ENCODE measurements at places on chromosomes 5 and 9.

DNA sequence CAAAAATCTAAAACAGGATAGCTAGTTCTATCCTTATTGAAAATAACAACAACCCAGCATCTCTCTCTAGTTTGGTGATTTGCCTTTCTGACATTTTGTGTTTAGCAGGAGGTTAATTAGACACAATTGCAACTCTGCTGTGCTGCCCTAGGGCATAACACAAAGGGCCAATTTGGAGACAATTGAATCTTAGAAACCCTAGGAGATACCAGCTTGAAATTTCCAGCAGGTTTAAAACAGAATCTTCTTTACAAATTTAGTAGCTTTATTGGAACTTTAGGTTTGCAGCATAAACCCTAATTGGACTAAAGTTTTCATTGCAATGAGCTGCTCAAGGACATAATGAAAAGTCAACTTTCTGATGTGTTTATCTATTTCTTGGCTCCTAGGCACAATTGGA, 166.7 kb upstream of the FER start:
- DNase-seq, result no peak

DNA sequence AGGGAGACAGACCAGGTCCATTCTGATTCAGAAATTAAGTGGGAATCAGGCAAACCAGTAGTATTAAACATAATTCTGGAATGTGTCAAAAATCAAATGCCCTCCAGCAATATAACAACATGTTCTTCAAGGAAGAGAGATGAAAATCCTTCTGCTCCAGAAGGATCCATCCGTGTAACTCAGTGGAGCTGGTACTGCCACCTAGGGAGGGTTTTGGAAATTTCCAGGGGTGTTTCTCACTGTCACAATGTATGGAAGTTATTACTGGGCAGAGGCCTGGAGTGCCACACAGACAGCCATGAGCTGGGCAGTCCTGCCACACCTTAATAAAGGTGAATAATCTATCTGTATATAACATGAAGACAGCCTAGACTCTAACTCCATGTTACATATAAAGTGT, 87.5 kb downstream of the TTLL11 start:
- peak; percentile 44 for DNase-seq

- DNase-seq, result no peak
Observed at GRCh38 chr5:39794513-39795210, 369.9 kb upstream of the DAB2 start.

DNA sequence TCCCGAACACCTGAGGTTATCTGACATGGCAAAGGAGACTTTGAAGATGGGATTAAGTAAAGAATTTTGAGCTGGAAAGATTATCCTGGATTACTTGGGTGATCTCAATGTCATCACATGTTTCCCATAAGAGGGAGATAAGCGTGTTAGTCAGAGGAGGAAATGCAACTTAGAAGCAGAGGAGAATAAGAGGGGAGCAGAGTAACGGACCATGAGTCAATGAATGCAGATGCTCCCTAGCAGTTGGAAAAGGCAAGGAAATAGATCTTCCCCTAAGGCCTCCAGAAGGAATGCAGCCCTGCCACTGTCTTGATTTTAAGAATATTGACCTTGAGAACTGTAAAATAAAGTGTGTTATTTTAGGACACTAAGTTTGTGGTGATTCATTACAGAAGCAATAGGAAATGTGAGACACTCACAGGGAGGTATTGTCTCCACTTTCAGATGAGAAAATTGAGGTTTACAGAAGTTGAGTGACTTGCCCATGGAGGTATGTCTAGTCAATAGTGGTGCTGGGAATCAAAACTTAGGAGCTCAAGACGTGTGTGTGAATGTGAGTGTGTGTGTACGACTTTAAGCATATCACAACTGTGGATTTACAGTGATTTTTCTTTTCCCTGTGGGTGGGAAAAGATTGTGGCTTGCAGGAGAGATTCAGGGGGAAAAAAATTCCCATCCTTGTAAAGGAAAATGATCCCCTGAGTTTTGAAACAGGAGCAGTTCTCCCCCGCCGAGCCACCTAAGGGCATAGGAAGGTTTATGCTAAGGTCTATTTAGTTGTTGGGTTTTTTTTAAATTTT, 125.3 kb downstream of the TRIM32 start:
- DNase-seq, result peak; percentile 0

GRCh38 chr5:351921-352245, 30.4 kb downstream of the AHRR start:
- no peak for DNase-seq

DNA sequence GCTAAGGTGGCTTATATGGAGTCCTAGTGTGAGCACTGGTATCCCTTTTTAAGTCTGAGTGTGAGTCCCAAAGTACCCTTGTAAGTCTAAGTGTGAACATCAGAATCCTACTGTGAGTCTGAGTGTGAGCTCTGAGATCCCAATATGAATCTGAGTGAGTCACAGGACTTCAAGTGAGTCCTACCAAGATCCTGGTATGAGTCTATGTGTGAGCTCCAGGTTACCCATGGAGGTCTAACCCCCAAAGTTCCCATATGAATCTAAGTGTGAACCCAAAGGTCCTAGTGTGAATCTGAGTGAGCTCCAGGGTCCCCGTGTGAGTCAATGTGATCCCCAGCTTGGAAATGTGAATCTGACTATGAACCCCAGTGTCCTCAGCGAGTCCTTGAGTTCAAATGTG, 2.3 kb downstream of the CNTFR start:
- no peak for DNase-seq

DNA sequence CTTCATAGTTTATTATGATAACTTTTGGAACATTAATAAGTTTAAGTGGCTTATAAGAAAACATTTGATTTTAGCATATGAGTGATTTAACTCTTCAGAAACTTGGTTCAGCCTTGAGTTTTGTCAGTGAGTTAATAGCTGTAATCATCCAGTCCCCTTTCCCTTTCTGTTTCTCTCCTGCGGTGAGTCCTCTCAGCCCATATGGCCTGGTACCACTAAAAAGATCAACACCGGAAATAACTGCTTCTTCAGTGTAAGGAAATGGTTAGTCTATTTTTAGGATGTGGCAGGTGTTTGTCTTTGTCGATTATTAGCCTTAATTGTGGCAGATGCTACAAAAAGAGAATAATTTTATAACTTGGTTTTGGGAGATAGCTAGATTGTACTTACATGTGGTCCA, 120.2 kb upstream of the GRHPR start:
- no peak for DNase-seq

DNA sequence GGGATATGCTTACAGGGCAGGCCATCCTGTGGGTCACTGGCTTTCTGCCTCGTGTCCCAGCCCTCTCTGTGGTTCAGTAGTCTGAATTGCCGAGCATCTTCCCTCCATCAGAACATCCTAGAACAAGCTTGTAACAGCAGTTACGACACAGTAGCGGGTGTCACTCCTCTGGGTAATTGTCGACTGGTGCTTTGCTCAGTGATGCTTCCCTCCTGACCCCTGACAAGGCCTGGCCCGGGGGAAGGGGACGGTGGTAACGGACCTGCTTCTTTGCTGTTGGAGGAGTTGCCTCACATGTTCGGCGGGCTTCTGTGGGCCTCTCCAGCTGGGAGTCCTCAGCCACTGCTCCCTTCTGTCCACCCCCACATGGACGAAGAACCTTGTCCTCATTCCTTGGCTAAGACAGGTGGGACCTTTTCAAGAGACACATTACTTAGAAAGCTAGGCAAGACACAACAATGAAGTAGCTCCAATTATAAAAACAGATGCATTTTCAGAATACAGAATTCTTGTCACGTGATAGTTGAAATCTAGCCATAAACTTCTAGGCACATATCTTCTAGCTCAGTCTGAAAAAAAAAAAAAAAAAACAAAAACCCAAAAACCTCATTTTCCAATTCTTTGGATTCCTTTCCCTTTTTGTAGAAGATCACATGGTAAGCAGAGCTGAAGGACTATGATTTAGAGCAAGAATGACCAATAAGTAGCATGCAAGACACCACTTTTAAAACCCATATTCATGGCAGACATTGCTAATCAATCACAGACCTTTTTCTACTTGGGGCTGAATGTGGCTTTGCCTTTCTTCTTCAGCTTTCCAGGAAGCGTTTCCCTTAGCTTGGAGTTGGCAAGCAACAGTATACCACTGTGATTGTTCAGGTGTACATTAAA, 25.0 kb downstream of the HMCN2 start:
- DNase-seq, result peak; percentile 15

- no peak for DNase-seq
Observed at GRCh38 chr9:132404228-132404881, 2.3 kb downstream of the TTF1 start.

DNA sequence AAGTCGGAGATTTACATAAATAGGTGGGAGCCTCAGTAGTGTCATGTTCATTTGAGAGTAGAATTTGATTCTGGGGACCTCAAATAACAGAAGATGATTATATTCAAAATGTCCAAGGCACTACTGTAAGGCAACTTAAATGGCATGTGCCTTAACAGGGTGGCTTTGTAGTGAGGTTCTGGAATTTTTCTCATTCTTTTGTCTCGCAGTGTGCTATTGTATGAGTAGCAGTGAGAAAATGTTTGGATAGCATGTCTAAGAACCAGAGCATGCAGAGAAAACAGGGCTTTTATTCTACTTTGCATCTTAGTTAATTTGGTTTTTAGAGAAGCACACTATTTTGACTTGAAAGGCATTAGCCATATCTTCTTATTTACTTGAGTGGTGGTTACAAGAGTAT, 25.0 kb downstream of the MAST4 start:
- peak; percentile 3 for DNase-seq

DNA sequence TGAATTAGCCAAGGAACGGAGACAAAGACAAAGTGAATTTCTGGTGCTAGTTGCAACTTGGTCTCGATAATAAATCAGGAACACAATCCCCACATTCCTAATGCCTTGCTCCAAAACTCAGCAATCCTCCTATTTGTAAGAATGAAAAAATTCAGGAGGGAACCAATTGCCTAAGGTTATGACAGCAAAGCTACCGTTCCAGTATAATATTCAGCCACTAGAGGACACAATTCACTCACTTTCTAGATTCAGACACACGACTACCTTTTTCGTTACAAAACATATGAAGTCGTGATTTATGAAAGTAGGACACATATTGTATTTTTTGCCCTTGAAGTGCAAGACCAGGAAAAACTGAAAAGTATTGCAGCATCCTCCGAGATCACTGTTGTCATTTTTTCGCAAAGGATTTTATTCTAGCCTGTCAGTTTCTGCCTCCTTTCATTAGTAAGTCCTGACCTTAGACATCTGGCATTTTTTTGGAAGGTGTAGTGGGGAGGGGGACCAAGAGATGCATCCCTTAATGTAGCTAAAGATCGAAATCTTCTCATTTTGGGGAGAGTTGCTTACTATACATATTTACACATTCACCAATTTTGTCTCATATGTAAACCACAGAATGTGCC, 133.1 kb downstream of the DOCK8 start:
- peak; percentile 45 for DNase-seq

DNA sequence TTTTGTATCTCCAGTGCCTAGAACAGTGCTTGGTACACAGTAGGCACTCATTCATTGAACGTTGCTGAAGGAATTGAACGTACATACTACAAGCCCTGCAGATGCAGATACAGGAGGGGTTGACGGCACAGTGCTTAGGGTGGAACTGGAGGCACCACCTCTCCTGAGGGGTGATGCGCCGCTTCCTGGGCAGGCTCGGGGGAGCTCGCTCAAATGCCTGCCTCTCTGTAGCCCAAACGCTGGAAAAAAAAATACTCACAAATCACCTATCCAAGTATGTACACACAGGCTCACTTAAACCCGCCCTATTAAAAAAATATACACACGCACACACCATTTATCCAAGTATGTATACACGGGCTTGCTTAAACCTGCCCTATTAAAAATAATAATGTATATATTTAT, 536 bp upstream of the COMMD10 start:
- no peak for DNase-seq

DNA sequence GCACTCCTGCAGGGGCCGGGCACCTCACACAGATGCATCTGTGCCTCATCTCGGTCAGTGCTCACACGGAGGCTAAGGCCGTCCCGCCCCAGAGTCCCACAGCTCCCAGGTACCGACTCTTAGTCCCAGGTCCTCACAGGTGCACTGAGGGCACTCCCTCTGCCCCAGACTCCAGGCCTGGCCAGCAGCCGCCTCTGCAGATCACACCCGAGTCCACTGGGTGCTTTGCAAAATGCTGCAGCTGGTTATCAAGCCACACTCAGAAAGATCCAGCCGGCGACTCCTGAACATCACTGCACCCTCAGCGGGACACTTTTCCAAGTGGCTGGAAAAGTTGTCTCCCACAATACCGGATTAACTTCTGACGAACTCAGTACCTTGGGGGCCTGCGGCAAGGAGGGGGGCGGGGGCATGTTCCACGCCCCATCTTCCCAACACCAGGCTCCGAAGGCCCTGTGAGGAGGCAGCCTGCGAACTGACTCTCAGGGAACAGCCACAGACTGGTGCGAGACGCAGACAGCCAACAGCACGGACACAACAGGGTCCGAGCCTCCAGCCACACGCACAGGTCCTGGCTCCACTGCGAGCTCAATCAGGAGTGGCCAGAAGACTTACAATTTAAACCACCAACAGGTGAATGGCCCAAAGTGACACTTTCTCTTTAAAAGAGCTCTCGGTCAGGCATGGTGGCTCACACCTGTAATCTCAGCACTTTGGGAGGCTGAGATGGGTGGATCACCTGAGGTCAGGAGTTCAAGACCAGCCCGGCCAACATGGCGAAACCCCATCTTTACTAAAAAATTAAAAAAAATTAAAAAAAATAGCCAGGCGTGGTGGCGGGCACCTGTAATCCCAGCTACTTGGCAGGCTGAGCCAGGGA, 4.0 kb downstream of the BRD3 start:
- DNase-seq, result no peak

GRCh38 chr9:127417131-127418036, 6.8 kb upstream of the ZNF79 start:
- peak; percentile 93 for DNase-seq

DNA sequence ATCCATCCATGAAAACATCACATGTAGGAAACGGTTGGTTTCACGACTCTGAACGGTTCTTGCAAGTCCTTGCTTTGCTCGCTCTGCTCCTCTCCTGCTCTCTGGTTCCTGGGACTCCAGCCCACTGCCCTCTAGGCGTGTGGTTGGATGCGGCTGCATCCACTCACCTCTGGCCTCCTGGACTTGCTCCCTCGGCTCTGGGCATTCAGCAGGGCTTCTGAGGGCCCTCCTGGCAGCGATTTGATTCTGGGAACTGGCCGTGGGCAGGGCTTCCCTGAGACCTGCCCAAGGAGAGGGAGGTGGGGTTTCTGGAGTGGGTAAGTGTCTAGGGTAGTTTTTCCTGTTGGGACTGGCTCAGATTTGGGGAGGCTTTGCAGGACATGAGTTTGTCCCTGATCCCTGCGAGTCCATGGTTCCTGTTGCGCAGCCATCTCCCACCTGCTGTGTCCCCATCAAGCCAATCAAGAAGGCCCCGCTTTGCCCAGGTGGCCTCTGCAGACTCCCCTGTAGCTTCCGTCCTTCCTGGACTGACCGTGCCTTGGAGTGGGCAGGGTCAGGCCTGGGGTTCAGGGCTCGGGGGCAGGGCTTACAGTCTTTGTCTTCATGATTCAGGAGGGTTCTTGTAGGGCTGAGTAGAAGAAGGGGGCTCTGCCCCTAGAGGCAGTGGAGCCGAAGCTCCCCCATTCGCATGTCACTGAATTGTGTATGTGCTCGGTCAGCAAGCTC, 192.3 kb downstream of the CACNA1B start:
- DNase-seq, result no peak

DNA sequence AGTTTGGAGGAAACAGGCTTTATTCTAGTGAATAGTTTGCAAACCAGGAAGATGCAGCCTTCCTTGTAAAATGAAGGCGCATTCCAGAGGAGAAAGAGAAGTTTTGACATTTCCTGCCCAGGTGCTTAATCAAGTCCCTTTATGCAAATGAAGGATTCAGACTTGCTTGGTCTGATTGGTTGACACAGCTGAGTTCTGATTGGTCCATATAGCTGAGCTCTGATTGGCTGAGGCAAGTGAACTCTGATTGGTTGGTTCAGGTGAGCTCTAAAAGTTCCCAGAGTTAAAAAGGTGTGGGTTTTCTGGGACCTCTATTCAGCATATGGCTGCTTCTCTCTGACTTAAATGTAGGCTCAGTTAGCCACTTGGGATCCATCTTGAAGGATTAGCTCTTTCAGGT, 151.0 kb downstream of the CACNA1B start:
- no peak for DNase-seq
